Right cardiac atrium (tissue), 5 donors: ENCODE measurements at places on chromosomes 16 and 17. TPM values are rescaled to one million over a fixed set of nuclear protein-coding genes. Genes with fewer than 3 reads are reported as not detected.

- DNase-seq, result no peak
Observed at GRCh38 chr16:6122401-6122800, 1024.8 kb upstream of the EEF2KMT start.

- DNase-seq, result peak; percentile 85
Observed at GRCh38 chr17:3012926-3013581, 50.4 kb downstream of the OR1D5 start.

The AANAT gene
- not detected for polyA plus RNA-seq

- no peak for DNase-seq
Observed at GRCh38 chr16:66933776-66934137, 445 bp downstream of the CIAO2B start.

DNA sequence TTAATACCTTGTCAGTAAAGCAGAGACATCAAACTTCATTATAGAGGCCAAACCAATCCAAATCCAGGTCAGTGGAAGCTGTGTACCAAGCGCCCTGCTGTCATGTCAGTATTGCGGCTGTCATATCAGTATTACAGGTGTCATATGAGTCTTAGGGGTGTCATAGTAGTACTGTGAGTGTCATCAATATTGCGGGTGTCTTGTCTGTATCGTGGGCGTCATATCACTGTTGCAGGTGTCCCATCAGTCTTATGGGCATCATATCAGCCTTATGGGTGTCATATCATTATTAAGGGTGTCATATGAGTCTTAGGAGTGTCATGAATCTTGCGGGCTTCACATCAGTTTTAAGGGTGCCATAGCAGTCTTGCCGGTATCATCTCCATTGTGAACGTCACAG is 6.0 kb upstream of the PRDM7 start:
- no peak for DNase-seq

The NOL3 gene
- polyA plus RNA-seq, result 133 TPM

DNA sequence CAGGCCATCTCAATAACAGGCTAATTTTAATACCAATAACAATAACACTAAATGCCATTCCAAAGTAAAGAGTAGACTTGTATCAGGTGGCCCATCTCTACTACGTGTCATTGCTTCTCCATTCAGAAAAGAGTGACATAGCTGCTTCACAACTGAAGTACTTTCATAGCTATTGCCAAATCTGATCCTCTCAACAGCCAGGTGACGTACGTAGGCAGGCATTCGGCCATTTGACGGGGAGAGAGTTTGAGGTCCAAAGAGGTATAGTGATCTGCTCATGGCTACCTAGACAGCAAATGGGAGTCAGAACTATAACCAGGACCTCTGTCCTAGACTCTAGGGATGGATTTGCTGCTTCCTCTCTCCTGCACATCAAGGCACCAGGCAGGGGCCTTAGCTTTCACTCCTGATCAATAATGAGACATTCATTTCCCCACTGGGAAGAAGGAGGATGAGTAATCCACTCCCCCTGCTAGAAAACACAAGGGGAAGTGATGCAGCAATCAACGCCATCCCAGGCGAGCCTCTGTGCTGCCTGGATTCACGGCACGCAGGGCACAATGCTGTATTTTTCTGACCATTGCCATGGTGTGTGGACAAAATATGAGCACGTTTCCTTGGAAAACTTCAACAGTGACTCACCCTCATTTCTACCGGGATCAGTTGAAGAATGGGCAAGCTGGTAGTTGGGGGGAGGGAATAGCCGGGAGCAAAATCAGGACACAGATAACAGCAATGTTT is 80.9 kb downstream of the SPACA3 start:
- no peak for DNase-seq

GRCh38 chr17:65261152-65261551 is 124.0 kb downstream of the RGS9 start:
- no peak for DNase-seq

DNA sequence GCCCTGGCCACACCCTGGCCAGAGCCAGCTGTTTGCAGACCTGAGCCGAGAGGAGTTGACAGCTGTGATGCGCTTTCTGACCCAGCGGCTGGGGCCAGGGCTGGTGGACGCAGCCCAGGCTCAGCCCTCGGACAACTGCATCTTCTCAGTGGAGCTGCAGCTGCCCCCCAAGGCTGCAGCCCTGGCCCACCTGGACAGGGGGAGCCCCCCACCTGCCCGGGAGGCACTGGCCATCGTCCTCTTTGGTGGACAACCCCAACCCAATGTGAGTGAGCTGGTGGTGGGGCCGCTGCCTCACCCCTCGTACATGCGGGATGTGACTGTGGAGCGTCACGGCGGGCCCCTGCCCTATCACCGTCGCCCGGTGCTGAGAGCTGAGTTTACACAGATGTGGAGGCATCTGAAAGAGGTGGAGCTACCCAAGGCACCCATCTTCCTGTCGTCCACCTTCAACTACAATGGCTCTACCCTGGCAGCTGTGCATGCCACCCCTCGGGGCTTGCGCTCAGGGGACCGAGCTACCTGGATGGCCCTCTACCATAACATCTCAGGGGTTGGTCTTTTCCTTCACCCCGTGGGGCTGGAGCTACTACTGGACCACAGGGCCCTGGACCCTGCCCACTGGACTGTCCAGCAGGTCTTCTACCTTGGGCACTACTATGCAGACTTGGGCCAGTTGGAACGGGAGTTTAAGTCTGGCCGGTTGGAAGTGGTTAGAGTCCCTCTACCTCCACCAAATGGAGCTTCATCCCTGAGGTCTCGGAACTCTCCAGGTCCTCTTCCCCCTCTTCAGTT is 578 bp downstream of the AOC2 start:
- DNase-seq, result no peak
